Left lung (tissue), 14 donors: ENCODE measurements at places on chromosomes 4 and X. TPM values are rescaled to one million over a fixed set of nuclear protein-coding genes. Genes with fewer than 3 reads are reported as not detected.

Gene SPATA4
- total RNA-seq, result 0.20 TPM

Gene MXRA5
- total RNA-seq, result 15.5 TPM

Gene ARX
- 0.26 TPM for total RNA-seq

Gene PDHA1
- total RNA-seq, result 120 TPM

Gene TRAPPC2
- 20.7 TPM for total RNA-seq

Gene TRIM61
- total RNA-seq, result 3.1 TPM

Gene RRAGB
- 14.5 TPM for total RNA-seq
